Ureter (tissue), 1 donor: ENCODE measurements at places on chromosomes 5 and 9. TPM values are rescaled to one million over a fixed set of nuclear protein-coding genes. Genes with fewer than 3 reads are reported as not detected.

Gene DELE1
- total RNA-seq: 109 TPM

Gene BNC2
- 21.5 TPM for total RNA-seq

Gene PCDHA10
- total RNA-seq: 1.5 TPM

Gene GPSM1
- total RNA-seq: 16.6 TPM

Gene FBP1
- total RNA-seq: 231 TPM

Gene PGM5
- 173 TPM for total RNA-seq

Gene FGD3
- total RNA-seq: 55.4 TPM

Gene PCDHB2
- total RNA-seq: 1.8 TPM

Gene PCDHGC4
- 3.6 TPM for total RNA-seq

Gene SLC23A1
- 0.65 TPM for total RNA-seq

Gene NDST1
- total RNA-seq: 54.3 TPM

Gene PCDHGA1
- 0.57 TPM for total RNA-seq

Gene COL5A1
- 64.7 TPM for total RNA-seq

Gene GPR21
- 7.8 TPM for total RNA-seq

Gene ATP10B
- 25.1 TPM for total RNA-seq

Gene HAUS6
- total RNA-seq: 13.1 TPM

Gene OTULIN
- total RNA-seq: 35.1 TPM

Gene CCDC107
- total RNA-seq: 22.4 TPM

Gene DAB2
- total RNA-seq: 77.2 TPM

Gene BHMT2
- 18.3 TPM for total RNA-seq

Gene SLC6A3
- 0.57 TPM for total RNA-seq

Gene FOXI1
- total RNA-seq: not detected

Gene CD74
- total RNA-seq: 1,068 TPM

Gene FSTL4
- 59.8 TPM for total RNA-seq

Gene CCL27
- total RNA-seq: 0.68 TPM

Gene CDH18
- not detected for total RNA-seq

Gene TAS2R1
- not detected for total RNA-seq

Gene FOXD1
- total RNA-seq: 1.1 TPM

Gene POLR1E
- 27.5 TPM for total RNA-seq

Gene COL15A1
- 63.2 TPM for total RNA-seq

Gene CDKN2B
- 6.1 TPM for total RNA-seq

Gene GNAQ
- total RNA-seq: 85.8 TPM

Gene KCNN2
- 2.1 TPM for total RNA-seq

Gene C5orf58
- not detected for total RNA-seq

Gene ARID3C
- not detected for total RNA-seq

Gene CDH10
- total RNA-seq: not detected

Gene GPR150
- total RNA-seq: 0.18 TPM

Gene ZNG1A
- total RNA-seq: 57.9 TPM

Gene TXNDC15
- 44.2 TPM for total RNA-seq

Gene BARHL1
- not detected for total RNA-seq

Gene IRX1
- not detected for total RNA-seq

Gene ADGRV1
- total RNA-seq: 4.7 TPM

Gene FOXD4L4
- 0.47 TPM for total RNA-seq

Gene PDGFRB
- 108 TPM for total RNA-seq

Gene PCDHAC1
- total RNA-seq: 0.47 TPM

Gene IL5
- total RNA-seq: not detected

Gene SH3PXD2B
- 39.8 TPM for total RNA-seq

Gene C5orf34
- 3.2 TPM for total RNA-seq

Gene RANBP3L
- total RNA-seq: 8.1 TPM

Gene PCDHA3
- 0.31 TPM for total RNA-seq

Gene MARCOL
- not detected for total RNA-seq

Gene PCDHGB3
- 3.2 TPM for total RNA-seq
